ENCODE measurements at places on chromosomes 6 and 20. TPM values are rescaled to one million over a fixed set of nuclear protein-coding genes. Genes with fewer than 3 reads are reported as not detected.

Gene BPIFA1
- total RNA-seq, result not detected

Gene HIVEP2
- 6.8 TPM for total RNA-seq

Gene SIRPB1
- total RNA-seq, result 0.59 TPM

Gene ROMO1
- 437 TPM for total RNA-seq

Gene EPHA7
- total RNA-seq, result under 0.01 TPM

Gene MEP1A
- total RNA-seq, result not detected

Gene NFKBIE
- 1.5 TPM for total RNA-seq

Gene TUBE1
- total RNA-seq, result 14.5 TPM

Gene BMP6
- total RNA-seq, result 173 TPM

Gene SLC22A1
- total RNA-seq, result 0.53 TPM

Gene TCF15
- 0.12 TPM for total RNA-seq

Gene MAK
- total RNA-seq, result not detected

Gene COL9A3
- total RNA-seq, result 0.30 TPM

Gene FOXF2
- total RNA-seq, result 0.08 TPM

Gene BMP2
- total RNA-seq, result 3.8 TPM

Gene LYRM4
- 31.9 TPM for total RNA-seq

Gene NKX2-4
- total RNA-seq, result under 0.01 TPM

Gene OOEP
- not detected for total RNA-seq

Gene WFDC8
- not detected for total RNA-seq

Gene FHL5
- total RNA-seq, result not detected

Gene CRIP3
- total RNA-seq, result not detected

Gene LCA5
- total RNA-seq, result 2.1 TPM

Gene C6orf132
- total RNA-seq, result 0.75 TPM

Gene MARCKS
- 128 TPM for total RNA-seq

Gene NNAT
- 0.23 TPM for total RNA-seq

Gene BRD2
- 40.2 TPM for total RNA-seq

All from smooth muscle cell of the coronary artery (primary cell).